Central memory CD8-positive, alpha-beta T cell (primary cell): ENCODE measurements at places on chromosomes 6 and 20.

DNA sequence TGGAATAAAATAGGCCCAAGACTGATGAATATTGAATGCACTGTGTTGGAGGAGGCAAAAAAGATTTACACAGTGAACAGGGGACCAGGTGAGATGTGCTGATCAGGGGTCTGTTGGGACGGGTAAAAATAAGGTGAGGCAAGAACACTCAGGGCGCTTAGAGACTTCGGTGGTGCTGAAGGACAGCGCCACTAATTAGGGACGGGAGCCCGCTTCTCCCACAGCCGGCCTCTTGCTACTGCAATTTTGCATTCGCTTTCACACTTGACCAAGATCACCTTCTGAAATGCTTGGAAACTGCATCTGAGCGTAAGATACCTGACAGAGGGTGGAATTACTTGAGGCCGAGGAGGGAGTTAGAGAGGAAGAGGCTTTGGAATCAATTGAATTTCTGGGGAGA lies 7.3 kb downstream of the TFAP2D start:
- peaks cover 6% of the 10 kb centered on the region for H3K4me1 ChIP-seq
- no peaks in the 10 kb centered on the region for H3K36me3 ChIP-seq
- DNase-seq = no peak
- H3K27ac ChIP-seq = no peak overlapping the region
- H3K27me3 ChIP-seq = peaks cover 57% of the 10 kb centered on the region

GRCh38 chr6:33075568-33076405 lies at the start of gene HLA-DPB1:
Gene HLA-DPB1 (plus strand): TSS chr6:33075990. CDS start chr6:33076042, 52 bp downstream.
- peak; percentile 65 for DNase-seq
- peak within 1 kb of the TSS; percentile 98 for H3K27ac ChIP-seq
- peak within 1 kb of the TSS; percentile 86 for H3K4me3 ChIP-seq
- H3K27me3 ChIP-seq = no peaks in the 10 kb centered on the region
- peaks cover 26% of the 10 kb centered on the region for H3K36me3 ChIP-seq

DNA sequence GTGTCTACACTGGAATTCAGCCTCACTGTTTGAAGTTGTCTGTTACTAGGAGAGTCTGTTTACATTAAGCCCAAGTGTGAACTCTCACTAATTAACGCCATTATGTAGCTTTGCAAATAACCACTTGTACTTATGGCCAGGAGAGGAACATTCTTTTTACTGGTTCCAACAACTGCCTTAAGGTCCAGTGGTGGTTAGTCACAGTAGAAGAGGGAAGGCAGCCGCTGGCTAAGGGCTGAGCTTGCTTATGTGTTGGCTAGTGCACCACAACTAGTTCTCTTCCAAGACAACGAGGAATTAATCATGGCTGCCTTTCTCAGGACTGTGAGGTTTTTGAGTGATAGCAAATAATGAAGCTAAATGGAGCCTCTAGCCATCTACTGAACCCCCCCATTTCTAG lies 14.9 kb upstream of the SLC22A23 start:
- no peaks in the 10 kb centered on the region for H3K36me3 ChIP-seq
- no peak for DNase-seq
- H3K27me3 ChIP-seq = peaks cover 41% of the 10 kb centered on the region
- H3K4me1 ChIP-seq = no peaks in the 10 kb centered on the region
- H3K27ac ChIP-seq = no peak overlapping the region
- no peak overlapping the region for H3K4me3 ChIP-seq

DNA sequence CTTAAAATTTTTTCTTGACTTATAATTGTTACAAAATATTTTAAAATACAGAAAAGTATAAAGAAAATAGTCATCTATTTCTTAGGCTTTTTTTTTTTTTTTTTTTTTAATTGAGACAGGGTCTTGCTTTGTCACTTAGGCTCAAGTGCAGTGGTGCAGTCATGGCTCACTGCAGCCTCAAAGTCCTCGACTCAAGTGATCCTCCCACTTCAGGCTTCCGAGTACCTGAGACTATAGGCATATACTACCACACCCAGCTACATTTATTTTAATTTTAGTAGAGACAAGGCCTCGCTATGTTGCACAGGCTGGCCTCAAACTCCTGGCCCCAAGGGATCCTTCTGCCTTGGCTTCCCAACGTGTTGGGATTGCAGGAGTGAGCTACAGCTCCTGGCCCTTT lies 5.3 kb upstream of the ACAT2 start:
- H3K36me3 ChIP-seq = peaks cover 61% of the 10 kb centered on the region
- H3K27ac ChIP-seq = no peak overlapping the region
- no peak overlapping the region for H3K4me3 ChIP-seq
- no peaks in the 10 kb centered on the region for H3K27me3 ChIP-seq
- DNase-seq = no peak

DNA sequence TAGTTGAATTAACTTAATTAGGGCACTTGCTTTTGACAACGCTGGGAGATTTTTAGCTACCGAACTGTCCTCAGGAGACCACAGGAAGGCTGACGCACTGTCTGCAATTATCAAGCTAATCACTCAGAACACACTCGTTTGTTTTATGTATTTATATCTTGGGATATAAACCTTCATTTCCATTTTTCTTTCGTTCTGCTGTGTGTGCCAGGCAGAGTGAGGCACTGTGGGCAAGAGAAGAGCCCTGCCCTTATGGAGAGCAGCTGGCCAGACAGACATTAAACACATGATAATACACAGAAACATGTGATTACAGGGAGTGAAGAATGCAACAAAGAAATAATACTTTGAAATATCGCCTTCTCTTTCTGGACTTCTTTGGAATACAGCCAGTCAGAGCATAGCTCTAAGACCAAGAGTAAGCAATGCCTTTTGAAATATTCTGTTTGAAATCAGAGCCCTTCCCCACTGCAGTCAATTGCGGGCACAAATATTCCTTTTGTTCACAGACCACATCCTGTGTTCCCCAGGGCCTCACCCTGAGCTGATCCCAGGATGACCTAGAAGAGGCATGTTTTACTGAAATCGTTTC lies 96.8 kb downstream of the ANKRD60 start:
- H3K4me1 ChIP-seq = no peaks in the 10 kb centered on the region
- H3K36me3 ChIP-seq = no peaks in the 10 kb centered on the region
- H3K27me3 ChIP-seq = peaks cover 92% of the 10 kb centered on the region
- no peak for DNase-seq
- H3K4me3 ChIP-seq = no peak overlapping the region

DNA sequence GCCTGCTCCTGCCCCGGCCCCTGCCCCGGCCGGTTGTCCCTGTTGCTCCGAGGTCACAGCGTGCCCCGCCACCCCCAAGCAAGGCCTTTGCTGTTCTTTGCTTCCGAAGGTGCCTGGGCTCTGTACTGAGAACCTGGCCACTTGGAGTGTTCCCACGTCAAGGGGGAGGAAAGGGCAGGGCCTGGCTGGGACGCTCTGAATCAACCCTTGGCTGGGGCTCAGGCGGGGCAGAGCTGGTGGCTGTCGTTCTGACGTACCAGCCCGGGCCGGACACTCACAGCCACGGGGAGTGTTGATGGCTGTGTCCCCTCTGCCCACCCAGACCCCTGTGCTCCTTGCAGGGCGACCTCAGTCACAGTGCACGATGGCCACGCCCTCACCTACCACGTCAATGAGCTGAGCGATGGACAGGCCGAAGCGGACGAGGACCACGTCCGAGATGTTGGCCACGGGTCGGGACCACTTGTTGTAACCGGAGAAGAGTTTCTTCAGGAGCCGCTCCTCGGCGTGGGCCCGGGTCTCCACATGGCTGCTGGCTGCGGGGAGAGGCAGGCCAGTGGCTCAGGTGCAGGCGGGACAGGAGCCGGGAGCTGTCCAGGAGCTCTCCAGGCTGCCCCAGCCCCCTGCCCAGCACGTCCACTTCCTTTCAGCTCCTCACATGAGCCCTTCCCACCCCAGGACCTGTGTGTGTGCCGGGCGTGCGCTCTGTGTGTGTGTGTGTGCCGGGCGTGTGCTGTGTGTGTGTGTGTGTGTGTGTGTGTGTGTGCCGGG lies 1.8 kb downstream of the CHRNA4 start:
- H3K4me3 ChIP-seq = no peak overlapping the region
- peaks cover 5% of the 10 kb centered on the region for H3K36me3 ChIP-seq
- DNase-seq = no peak
- H3K27ac ChIP-seq = no peak overlapping the region

- no peak for DNase-seq
- H3K4me1 ChIP-seq = no peaks in the 10 kb centered on the region
- H3K36me3 ChIP-seq = peaks cover 3% of the 10 kb centered on the region
- peaks cover 19% of the 10 kb centered on the region for H3K27me3 ChIP-seq
These were observed 18.2 kb downstream of the FOXF2 start for GRCh38 chr6:1407499-1407990.

GRCh38 chr6:138161338-138162110 lies at the start of gene ARFGEF3:
Gene ARFGEF3 (plus strand): TSS chr6:138161939. CDS start chr6:138162087, 148 bp downstream.
- H3K27ac ChIP-seq = no peak within 1 kb of the TSS
- peak within 1 kb of the TSS; percentile 61 for H3K4me3 ChIP-seq
- no peak for DNase-seq

DNA sequence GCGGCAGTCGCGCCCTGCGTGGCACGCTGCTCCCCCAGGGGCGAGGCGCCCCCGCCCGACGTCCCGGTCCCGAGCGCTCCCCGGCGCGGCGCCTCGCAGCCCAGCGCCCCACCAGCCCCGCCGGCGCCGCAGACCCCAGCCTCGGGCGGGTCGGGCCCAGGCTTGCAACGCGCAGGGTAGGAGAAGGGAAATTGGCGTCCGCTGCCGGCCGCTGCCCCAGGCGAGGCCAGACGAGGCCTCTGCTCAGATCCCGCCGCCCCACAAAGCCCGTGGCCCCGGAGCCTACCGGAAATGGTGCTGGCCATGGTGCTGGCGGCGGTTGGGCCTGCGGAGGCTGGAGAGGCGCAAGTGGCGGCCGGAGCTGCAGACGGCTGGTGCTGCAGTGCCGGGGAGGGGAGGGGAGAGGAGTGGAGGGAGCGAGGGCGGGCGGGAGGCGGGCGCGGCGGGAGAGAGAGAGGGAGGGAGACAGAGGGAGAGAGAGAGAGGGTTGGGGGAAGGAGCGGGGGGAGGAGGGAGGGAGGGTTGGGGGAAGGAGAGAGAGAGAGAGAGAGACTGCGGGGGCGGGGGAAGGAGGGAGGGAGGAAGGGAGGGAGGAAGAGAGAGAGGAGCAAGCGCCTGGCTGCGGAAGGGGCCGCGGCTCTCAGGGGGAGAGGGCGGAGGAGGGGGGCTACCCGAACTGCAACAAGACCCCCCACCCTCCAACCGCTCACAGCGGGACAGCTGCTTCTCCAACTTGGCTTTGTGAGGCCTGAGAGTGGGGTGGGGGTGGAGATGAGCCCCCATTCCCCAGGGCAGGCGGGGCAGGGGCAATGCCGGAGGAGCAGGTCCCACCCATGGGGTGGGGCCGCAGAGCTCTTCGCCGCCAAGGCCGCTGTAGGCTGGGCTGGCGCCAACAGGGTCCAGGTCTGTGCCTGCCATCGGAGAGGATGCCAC lies at the start of gene STMN3:
STMN3 (minus strand) TSS at position 384 of the 933 bp plus-strand sequence; CDS start at position 305, 79 bp downstream.
- peak within 1 kb of the TSS; percentile 86 for H3K4me3 ChIP-seq
- H3K36me3 ChIP-seq = peaks cover 12% of the 10 kb centered on the region
- peak within 1 kb of the TSS; percentile 46 for H3K27ac ChIP-seq

DNA sequence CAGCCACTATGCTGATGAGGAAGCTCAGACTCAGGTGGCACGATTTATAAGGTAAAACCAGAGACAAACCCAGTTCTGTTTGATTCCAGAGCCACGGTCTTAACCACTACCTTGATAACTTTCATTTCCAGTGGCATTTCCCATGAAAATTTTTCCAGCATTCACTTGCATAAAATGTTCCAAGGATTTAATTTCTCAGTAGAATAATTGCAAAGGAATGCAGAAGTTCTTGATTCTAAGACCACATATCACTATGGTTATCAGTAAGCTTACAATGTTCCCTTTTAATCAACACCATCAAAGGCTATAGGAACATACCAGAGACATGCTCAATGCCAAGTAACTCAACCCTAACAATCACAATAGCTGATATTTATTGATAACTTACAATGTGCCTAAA lies 306.0 kb upstream of the HS3ST5 start:
- no peaks in the 10 kb centered on the region for H3K27me3 ChIP-seq
- no peak overlapping the region for H3K27ac ChIP-seq
- no peaks in the 10 kb centered on the region for H3K36me3 ChIP-seq
- H3K4me3 ChIP-seq = no peak overlapping the region
- DNase-seq = no peak

DNA sequence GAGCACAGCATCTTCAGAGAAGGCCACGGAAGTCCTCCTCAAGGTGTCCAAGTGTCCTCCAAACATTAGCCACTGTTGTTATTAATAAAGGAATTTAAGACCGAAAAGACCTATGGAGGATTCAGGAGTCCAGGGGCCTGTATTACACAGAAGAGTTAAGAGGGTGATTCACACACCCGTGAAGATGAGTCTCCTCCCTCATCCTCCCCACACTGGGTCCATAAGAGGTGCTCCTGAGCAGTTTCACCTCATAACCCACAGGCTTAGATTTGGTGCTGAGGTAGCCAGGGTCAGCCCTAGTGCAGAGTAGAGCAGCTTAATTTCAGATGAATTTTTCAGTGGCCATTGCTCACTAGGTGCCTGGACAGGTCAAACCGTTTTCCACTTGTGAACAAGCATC lies 65.3 kb downstream of the PRR18 start:
- H3K27ac ChIP-seq = no peak overlapping the region
- no peaks in the 10 kb centered on the region for H3K27me3 ChIP-seq
- no peak overlapping the region for H3K4me3 ChIP-seq
- peaks cover 25% of the 10 kb centered on the region for H3K4me1 ChIP-seq
- peaks cover 1% of the 10 kb centered on the region for H3K36me3 ChIP-seq

DNA sequence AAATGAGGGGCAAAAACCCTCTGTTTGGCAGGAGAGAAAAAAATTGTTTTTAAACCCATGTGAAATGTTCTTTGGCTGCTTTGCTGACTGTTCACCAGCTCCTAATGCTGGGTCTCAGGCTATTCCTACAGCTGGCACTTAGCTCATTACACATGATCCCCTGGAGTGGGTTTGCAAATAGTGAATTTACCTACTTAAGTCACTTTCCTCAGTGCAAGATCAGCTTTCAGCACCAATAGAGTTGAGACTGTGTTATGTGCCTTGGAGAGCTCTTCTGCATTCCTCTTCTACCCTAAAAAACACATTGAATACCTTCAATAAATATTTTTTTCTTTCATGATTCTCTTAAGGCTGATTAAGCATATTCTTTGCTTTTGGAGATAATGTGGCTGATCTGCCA lies 58.4 kb upstream of the PRDM1 start:
- no peaks in the 10 kb centered on the region for H3K36me3 ChIP-seq
- H3K27me3 ChIP-seq = no peaks in the 10 kb centered on the region
- no peak overlapping the region for H3K27ac ChIP-seq
